ENCODE measurements at places on chromosomes 4 and X. TPM values are rescaled to one million over a fixed set of nuclear protein-coding genes. Genes with fewer than 3 reads are reported as not detected.

Gene UGT8
- polyA plus RNA-seq: 20.0 TPM

GRCh38 chr4:189792924-189793618 is 147.6 kb upstream of the FRG1 start:
- peak; percentile 91 for DNase-seq

GRCh38 chr4:26937139-26937538 is 76.5 kb downstream of the STIM2 start:
- no peak for DNase-seq

GRCh38 chr4:15238720-15239119 is 189.1 kb upstream of the C1QTNF7 start:
- peak; percentile 69 for DNase-seq

DNA sequence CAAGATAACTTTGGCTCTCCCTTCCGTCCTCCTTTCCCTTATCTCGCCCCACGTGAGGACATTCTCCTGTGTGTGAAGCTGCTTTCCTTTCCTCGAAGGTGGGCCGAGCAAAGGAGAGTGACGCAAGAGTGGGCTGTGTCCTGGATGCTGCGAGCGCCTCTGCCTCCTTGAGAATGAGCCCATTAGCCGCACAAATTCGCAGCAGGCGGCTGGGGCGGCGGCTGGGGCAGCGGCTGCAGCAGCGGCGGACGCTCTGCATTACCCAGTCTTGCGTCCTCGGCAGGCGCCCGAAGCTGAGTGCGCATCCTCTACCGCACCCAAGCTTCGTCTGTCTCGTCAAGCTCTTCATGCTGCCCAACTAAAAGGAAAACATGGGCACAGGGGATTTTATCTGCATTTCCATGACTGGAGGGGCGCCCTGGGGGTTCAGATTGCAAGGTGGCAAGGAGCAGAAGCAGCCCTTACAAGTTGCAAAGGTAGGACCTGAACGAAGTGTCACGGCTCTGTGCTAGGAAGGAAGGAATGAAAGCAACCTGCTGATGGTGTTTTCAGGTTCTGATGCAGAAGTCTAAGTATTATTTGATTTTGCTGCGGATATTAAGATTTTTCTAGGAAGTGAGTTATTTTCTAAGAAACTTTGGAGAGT is at the start of gene SYNPO2:
Gene SYNPO2 (plus strand): TSS at position 189 of the 646 bp plus-strand sequence. CDS start 183 bp downstream, at position 372.
- peak; percentile 79 for DNase-seq

- DNase-seq: no peak
Observed at GRCh38 chrX:130027569-130027968, 45.1 kb downstream of the BCORL1 start.

Gene CENPVL1
- polyA plus RNA-seq: not detected

GRCh38 chr4:147610686-147611085 is 6.5 kb upstream of the TMEM184C start:
- no peak for DNase-seq

GRCh38 chr4:27764526-27764837 is 903.8 kb downstream of the STIM2 start:
- no peak for DNase-seq

Gene ZNF732
- polyA plus RNA-seq: not detected

Gene GPAT3
- 25.3 TPM for polyA plus RNA-seq

- no peak for DNase-seq
Observed at GRCh38 chrX:105706041-105706440, 116.3 kb upstream of the NRK start.

DNA sequence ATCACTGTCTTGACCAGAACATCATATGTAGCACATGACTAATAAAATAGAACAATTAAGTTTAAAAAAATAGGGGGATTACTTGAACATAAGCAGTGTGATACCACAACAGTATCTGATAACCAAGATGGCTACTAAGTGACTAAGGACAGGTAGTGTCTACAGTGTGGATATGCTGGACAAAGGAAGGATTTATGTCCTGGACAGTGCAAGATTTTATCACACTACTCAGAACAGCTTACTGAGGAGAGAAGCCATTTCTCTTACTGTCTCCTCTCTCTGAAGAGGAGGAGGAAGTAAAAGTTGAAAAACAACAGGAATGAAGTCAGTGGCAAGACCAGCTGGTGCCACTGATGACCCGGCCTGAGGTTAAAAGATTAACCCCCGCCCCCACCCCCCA is 4.0 kb upstream of the SLC10A7 start:
- DNase-seq: no peak

- DNase-seq: no peak
Observed at GRCh38 chrX:53255738-53256191, 25.6 kb downstream of the IQSEC2 start.

DNA sequence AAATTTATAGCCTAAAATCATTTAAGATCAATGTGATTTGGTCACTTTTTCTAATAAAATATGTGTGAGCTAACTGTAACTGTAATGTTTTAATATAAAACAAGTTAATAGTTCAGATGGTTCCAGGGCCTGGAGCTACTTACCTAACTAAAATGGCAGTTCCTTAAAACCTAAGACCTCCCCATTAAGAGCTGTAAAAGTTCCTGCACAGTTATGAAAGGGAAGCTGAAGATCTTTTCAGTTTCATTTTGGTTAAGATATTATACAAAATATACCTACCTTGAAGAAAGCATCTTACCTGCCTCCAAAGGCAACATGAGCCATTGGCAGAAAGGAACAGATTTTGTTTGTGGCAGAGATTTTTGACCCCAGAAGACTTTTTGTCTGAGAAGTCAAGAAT is 30.1 kb downstream of the HPF1 start:
- no peak for DNase-seq

DNA sequence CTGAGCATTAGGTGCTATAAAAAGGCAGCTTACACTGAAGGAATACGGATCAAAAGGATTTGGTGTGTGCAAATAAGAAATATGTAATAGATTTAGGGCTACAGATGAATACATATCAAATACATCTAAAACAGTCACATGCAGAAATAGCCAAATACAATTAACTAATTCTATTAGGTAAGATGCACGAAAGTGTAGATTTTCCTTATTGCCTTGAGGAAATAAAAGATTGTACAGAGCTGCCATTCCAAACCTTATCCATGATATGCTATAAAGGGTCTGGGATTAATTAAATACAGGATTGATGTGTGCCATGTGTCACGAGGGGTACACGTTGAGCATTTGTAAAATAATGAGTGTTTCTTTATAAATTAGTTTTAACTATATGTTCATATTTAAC is 107.0 kb upstream of the ELOVL6 start:
- DNase-seq: no peak

Gene TTC29
- polyA plus RNA-seq: 0.82 TPM
